ENCODE measurements at places on chromosomes 11 and 22. TPM values are rescaled to one million over a fixed set of nuclear protein-coding genes. Genes with fewer than 3 reads are reported as not detected.

The CCDC134 gene
- total RNA-seq = 17.4 TPM

The CD3D gene
- 386 TPM for total RNA-seq

DNA sequence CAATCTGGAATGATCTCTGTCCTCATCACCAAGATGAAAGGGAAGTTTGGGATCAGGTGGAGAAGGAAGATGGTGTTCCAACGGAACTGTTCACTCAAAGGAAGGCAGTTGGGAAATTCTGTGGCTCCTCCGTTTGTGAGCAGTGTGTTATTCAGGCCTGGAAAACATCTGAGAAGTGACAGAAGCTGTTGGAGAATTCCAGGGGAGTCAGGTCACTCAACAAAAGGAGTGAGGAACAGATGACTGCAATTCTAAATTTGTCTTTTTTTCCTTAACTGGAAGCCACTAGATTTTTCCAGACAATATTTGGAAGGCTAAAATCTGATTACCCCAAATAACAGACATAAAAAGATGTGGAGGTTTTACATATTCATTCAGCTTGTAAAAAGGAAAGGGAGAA, 107.8 kb downstream of the CD44 start:
- DNase-seq = no peak
- no peak overlapping the region for H3K4me3 ChIP-seq
- H3K4me1 ChIP-seq = peaks cover 23% of the 10 kb centered on the region
- H3K27ac ChIP-seq = no peak overlapping the region

DNA sequence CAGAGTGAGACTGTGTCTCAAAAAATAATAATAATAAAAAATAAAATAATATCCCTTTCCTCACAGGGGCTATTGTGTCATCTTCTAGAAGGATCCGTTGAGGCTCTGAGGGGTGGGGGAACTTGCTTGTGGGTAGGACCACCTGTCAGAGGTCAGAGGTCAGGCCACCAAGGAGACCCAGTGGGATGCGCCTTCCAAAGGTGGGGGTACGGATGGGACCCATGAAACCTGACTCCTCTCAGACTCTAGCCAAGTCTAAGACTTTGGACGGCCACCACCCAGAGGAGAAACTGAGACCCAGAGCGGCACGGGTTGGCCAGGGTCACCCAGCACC, 367 bp upstream of the MMP11 start:
- no peak overlapping the region for H3K27ac ChIP-seq
- DNase-seq = no peak
- H3K27me3 ChIP-seq = peaks cover 16% of the 10 kb centered on the region

All from activated T-helper 2 cell treated with anti-CD3 and anti-CD28 coated beads, Interferon-gamma antibody, Interleukin-2, Interleukin-4, amounts not matched to agents 10 μg/mL and 5 μg/mL and 100 μg/mL, durations not matched to agents 14 hours and 24 hours and 36 hours (primary cell).